Esophagus squamous epithelium (tissue), 5 donors: ENCODE measurements at places on chromosomes 2 and 18.

- DNase-seq = no peak
Observed at GRCh38 chr2:202577250-202578183, 57.3 kb upstream of the FAM117B start.

GRCh38 chr2:8382485-8382884 lies 299.4 kb upstream of the ID2 start:
- no peak for DNase-seq

- no peak for DNase-seq
Observed at GRCh38 chr18:47772374-47773248, 157.8 kb downstream of the SMAD2 start.

GRCh38 chr2:10241641-10242430 lies 60.9 kb upstream of the HPCAL1 start:
- DNase-seq = no peak

DNA sequence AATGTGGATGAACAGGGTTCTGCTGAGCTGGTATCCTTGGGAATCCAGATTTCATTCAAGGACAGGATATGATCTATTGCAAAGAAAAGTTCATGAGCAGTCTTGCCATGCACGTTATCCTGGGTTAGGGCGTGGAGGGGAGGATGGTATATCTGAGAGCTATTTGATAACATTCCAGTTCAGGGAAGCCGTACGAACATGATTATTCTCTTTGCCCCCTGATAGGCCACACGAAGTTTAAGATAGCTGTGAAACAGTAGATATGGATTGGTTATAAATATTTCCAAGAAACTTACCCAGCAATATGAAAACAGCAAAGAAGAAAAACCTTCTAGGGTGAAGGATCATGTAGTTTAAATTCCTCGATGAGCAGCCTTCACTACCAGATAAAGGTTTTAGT lies 171.9 kb downstream of the LTBP1 start:
- no peak for DNase-seq

DNA sequence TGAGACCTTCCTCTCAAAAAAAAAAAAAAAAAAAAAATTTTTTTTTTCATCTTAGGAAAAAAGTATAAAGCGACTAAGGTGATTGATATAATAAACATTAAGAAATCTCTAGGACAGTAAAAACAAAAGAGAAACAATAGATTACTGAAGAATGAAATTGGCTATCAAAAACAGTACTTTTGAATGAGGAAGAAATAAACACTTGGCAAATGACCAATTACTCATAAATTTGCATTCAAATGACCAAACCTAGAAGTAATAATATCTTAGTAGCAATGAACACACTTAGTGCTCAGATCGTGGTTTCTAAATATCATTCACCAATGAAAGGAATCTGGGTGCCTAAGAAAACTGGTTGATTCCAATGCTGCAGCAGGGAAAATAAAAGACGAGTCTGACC lies 10.3 kb upstream of the SCRN3 start:
- no peak for DNase-seq

DNA sequence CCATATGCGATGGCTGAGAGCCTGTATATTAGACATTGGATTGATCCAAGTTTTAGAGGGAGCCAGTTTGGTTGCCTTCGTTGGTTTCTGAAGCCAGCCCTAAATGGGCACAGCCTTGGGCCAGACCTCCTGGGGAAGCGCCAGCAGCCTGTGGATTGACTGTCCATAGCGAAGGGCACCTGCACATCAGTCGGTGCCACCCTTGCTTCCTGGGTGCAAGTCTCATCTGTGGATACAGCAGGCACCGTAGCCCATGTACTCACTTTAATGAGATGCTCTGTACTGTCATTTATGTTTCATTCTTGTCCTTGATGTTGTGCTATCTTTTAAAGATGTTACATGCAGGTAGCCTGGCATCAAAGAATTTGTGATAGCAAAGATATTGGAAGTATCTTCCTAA lies 536.4 kb upstream of the NRP2 start:
- no peak for DNase-seq

DNA sequence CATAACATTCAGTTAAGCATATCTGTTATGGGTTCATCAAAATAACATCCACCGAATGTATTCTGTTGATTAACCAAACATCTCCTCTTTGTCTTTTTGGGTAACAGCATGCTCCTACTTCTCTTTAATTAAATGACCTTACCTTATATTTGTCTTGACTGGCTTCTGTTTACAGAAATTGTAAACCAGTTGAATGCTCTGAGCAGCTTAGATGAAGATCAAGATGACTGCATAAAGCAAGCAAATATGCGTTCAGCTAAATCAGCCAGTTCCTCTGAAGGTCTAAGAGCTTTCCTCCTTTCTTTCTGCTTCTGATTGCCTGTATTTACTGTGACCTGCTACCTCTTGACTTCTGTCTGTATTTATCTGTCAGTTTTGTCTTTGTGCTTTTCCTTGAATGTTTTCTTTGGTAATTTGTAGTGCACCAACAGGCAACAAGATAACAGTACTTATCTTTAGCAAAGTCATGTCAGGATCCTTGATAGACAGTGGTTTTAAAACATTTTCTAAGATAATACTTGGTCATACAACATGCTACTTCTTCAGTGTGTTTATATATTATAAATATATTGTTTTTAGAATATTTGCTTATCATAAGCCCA lies 152.8 kb downstream of the EHBP1 start:
- DNase-seq = no peak

- DNase-seq = no peak
Observed at GRCh38 chr2:47359375-47359868, 43.5 kb upstream of the MSH2 start.

DNA sequence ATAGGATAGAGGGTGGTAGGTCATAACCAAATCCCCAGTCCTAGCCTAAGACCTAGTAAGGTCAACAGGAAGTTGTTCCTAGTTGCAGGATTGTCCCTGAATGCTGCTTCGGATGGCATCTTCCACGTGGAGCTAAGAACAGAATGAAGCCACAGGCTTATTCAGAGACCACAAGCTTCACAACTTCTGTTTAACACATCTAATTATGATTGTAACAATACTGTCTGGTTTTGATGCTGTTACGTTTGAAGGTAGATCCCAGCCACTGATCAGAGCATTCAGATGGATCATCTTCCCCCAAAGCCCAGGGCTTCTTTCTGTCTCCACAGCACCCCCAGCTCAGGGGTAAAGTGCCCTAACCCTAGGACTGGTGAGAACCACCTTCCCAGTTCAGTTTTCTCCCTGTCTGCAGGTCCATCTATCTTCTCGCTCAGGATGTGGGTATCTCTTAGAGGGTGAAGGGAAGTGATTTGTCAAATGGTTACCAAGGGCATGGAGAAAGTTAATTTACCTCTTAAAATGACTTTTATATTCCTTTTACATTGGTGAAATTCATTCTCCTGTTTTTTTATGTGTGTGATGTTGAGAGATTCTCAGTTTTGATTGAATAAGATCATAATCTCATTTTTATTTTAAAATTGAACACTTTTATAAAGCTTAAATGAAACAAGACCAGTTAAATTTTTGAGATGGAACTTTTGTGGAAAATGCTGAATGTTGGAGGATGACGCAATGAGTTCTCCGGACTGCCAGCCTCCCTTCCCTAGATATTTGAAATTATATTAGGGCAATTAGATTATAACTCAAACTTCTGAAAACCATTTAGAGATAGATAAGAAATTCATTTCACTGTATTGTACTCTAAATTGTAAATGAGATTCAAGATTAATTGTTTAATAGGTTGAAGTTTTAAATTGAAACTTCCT lies 66.5 kb downstream of the RHBDD1 start:
- no peak for DNase-seq

- DNase-seq = no peak
Observed at GRCh38 chr18:59633961-59634485, 63.2 kb downstream of the CCBE1 start.

DNA sequence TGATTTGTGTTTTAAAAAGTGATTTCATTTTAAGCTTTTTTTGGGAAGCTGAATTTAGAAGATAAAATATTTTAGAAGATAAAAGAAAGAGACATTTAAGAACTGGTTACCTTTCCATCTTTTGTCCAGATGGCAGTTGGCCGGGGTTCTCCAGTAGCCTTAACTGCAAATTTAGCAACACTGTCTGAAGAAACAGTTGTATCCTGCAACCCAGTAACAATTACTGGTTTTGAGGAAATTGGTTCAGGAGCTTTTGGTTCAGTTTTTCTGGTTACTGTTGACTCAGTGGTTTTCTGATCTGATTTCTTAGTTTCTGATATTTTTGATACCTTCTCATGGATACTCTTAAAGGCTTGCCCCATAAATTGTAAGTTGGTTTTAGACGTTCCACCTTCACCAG lies 49.9 kb downstream of the PLEKHA3 start:
- DNase-seq = no peak

GRCh38 chr2:109313343-109313742 lies 184.3 kb downstream of the SH3RF3 start:
- no peak for DNase-seq

- DNase-seq = no peak
Observed at GRCh38 chr2:127410871-127411652, 7.2 kb upstream of the PROC start.

GRCh38 chr18:58297198-58297597 lies 253.2 kb downstream of the NEDD4L start:
- DNase-seq = no peak

DNA sequence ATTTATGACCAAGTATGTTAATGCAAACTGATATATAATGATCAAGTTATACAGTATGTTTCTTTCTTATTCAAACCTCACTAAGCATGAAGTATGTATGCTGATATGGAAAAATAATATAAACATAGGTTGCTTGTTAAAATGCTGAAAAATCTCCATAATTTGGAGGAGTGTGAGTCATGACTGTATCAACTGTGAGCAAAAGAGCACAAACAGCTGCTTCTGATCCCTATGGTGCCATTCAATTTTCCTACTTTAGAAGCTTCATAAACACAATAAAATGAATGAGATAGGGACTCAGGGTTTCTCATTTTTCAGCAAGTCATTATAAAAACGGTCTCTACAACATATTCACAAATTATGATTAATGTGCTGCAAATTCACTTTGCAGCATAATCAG lies 129.9 kb upstream of the TFPI start:
- DNase-seq = no peak

- no peak for DNase-seq
Observed at GRCh38 chr2:137797641-137798040, 166.6 kb upstream of the HNMT start.

- no peak for DNase-seq
Observed at GRCh38 chr2:100393362-100393761, 24.1 kb downstream of the CHST10 start.
